Stimulated activated CD8-positive, alpha-beta memory T cell treated with anti-CD3 and anti-CD28 coated beads, Interleukin-7, amount 100 ng/mL, for 1 hour (primary cell): ENCODE measurements at places on chromosomes 11 and 22.

GRCh38 chr22:38674888-38675287 is 6.9 kb upstream of the TOMM22 start:
- DNase-seq, result no peak

DNA sequence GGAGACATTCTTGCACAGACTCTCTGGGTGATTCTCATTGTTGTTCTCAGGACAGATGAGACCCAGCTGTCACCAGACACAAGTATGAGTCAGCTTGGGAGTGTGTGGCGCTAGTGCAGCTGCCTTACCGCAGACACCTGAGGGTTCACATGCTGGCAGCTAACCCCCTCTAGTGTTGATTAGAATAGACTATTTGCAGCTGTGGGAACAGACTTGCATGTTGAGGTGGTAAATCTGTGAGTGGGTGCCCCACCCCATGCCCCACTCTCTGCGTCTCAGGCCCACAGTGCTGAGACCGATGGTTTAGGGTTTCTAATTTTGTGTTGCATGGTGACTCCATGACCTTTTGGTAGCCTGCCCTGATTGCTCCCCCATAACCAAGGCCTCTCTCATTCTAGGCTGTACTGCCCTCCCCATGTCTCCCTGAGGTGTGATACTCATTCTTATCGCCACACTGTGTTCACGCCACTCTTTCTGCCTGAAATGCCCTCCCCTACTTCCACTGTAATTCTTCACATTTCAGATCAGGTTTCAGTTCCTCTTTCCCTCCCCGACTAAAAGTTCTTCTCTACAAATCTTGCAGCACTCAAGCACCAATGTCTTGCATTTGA is 73.7 kb upstream of the KIRREL3 start:
- no peak for DNase-seq

GRCh38 chr11:65323813-65324212 is 9.1 kb downstream of the CDC42EP2 start:
- DNase-seq, result no peak

DNA sequence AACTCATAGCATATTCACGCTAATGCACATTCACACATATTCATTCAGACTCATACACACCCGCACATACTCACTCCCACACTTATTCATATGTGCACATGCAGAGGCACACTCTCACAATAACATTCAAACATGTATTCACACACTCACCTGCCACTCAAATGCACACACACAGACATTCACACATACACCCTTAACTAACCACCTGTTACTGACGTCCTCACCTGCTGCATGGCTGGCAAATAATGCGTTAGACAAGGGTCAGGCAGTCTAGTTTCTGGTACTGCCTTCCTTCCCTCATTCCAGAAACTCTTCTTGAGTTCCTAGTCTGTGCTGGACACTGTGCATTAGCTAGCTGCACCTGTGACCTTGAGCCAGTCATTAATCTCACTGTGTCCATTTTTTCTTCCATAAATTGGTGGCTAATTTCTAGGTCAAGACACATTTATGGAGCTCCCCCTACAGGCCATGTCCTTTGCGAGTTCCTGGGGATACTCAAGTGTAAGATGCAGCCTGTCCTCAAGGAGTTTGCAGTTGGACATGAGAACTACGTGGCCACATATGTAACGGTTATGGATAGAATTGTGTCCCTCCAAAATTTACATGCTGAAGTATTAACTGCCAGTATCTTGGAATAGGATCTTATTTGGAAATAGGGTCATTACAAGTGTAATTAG is 34.5 kb upstream of the SEZ6L start:
- DNase-seq, result no peak

DNA sequence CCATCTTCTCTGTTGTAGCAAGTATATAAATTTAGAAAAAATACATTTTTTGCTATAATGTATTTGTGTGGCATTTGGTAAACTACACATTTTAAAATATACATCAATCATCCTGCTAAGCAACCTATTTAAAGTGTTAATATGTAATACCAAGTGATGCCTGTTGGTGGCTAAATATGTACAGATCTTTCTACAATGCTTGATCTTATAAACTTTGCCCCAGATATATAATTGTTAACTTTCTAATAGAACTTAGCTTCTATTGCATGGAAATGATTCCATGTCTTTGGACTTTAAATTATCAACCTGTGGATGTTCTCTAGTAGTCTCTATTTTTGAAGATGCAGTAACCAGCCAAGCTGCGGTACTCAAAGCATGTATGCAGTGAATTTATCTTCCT is 1260.4 kb upstream of the RAG2 start:
- no peak for DNase-seq

DNA sequence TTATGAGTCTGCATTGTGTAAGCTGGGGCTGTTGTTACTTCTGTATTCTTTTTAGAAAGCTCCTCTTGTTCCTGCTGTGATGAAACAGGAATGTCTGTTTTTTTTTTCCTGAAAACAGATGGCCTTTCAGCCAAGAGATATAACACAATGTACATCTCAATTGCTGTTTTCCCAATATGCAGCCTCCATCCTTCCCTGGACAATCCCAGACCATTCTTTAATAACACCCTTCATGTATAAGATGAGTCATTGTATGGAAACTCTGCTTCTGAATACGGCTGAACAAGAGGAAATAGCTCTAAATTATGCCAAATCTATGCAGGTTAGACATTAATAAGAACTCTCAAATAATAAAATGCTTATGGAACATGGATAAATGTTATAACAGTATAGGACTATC is 60.2 kb upstream of the LRRC4C start:
- no peak for DNase-seq

- no peak for DNase-seq
Measured at GRCh38 chr22:29517215-29517908, 36.2 kb downstream of the THOC5 start.

DNA sequence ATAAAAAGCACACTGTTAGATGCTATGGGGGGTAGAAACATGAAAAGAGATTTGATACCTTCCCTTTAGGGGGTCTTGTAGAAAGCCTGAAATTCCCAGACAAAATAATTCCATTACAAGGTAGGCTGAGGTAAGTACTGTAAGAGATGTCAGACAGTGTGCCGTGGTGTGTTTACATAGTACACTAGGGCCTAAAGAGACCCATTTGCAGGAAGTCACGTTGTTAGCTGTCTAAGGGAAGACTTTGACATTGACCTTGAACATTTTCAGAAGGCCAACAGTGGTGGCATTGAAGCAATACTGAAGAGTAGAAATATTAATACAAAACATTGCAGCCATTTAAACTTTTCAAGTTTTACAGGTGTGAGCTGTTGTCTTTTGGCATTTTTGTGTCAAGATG is 30.8 kb downstream of the EXT2 start:
- DNase-seq, result no peak

DNA sequence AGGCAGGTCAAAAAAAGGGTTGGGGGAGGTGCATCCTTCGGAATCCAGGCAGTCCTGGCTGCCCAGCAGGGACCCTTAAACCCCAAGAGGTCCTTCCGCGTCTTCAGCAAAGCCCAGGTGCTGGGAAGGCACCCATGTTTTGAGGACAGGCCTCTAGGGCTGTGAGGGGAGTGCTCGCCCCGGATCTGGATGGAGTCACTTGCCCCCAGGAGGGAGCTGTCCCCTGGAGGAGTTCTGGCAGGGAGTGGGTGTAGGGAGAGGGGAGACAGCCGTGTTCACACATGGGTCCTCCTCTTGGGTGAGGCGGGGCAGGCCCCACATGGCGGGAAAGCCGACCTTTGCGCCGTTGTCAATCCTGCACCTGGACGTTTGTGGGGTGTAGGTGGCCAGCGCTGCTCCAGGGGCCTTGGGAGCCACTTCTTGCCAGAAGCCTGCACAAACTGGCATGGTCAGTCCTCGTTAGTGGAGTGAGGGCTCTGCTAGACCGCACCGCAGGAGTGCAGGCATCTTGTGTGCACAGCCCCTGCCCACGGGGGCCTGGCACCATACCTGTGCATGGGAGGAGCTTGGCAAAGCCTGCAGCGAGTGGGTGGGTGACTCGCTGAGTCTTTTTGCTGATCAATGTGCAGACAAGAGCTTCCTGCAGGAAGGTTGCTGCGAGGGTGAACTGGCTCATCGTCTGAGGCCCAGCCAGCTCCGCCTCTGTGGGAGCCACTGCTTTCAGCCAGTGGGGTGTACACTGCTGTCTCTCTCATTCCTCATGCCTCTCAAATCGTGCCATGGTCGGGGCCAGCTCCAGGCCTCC is 16.0 kb downstream of the PPIL2 start:
- no peak for DNase-seq

GRCh38 chr11:28243061-28243460 is 134.9 kb downstream of the METTL15 start:
- no peak for DNase-seq

GRCh38 chr11:14975252-14975587 is 3.1 kb upstream of the CALCA start:
- DNase-seq, result no peak

DNA sequence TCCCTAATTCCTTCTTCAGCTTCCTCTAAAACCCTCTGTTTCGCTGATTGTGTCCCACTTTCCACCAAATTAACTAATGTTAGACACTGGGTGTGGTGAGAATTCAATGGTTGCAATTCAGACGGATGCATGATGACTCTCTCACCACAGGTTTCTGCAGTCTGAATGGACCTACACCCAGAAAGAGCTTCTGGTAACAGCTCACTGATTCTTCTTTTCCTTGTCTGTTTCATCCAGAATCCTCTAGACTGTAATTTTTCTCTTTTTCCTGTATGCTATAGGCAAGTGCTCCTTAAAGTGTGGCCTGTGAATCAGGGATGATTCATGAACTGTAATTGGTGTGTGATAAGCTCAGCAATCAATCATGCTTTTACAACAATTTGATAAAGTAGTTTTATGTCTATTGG is 18.1 kb downstream of the MMP10 start:
- no peak for DNase-seq

- no peak for DNase-seq
Measured at GRCh38 chr11:112797648-112798293, 163.4 kb upstream of the NCAM1 start.

DNA sequence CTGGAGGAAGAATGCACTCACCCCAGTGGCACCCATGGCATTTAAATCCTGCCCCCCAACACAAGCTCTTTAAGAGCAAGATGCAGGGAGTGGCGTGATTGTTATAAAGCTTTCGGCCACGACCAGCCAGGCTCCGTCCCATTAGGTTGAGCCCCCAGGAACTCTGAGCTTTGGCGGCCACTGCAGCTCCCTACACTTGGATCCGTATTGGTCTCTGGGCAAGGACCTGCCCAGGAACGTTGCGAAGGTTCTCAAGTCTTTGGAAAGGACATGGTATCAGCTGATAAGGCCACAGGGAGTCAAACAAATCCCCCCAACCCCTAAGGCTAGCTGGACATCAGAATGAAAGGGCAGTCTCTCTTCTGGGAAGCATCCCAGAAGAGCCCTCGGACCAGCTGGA is 9.3 kb upstream of the VPS37C start:
- no peak for DNase-seq

DNA sequence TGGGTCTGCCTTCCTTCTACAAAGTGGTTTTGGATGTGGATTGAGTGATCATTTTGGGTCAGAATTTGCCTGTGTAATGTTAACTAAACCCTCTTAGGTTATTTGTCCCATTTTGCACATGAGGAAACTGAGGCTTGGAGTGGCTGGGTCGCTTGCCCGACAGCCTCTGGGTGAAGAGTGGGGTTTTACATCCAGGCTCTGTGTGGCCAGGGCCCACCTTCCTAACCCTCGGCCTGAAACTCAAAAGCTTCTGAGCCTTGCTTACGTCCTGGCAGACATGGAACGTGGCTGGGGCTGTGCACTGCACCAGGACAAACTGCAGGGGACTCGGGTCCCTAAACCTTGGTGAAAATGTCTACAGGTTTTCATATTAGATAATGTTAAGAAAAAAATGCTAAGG is 542.4 kb downstream of the TBC1D22A start:
- DNase-seq, result no peak

- DNase-seq, result no peak
Measured at GRCh38 chr11:86091566-86091965, 22.7 kb upstream of the PICALM start.

GRCh38 chr11:117547195-117547850 is 219.7 kb downstream of the CEP164 start:
- DNase-seq, result no peak

- DNase-seq, result no peak
Measured at GRCh38 chr22:50687829-50688228, 15.2 kb downstream of the SHANK3 start.

- no peak for DNase-seq
Measured at GRCh38 chr11:8221917-8222495, 41.7 kb downstream of the LMO1 start.

GRCh38 chr11:129968591-129969419 is 33.8 kb downstream of the PRDM10 start:
- DNase-seq, result no peak

DNA sequence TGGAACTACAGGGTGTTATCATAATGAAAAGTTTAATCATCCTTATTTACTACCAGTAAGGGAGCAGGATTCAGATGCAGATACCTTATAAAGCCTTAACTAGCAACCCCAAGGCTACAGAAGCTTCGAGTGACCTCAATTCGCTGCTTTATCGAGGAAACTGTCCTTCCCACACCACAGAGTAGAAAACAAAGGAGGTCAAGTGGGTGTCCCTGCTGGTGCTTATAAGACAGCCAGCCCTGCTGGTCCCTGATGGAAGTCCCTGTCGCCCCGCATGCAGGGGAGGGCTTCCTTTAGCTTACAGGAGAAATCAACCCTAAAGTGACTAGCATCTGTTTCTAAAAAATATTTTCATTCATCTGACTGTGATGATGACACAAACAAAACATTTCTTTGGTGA is 7.3 kb downstream of the MN1 start:
- DNase-seq, result no peak

DNA sequence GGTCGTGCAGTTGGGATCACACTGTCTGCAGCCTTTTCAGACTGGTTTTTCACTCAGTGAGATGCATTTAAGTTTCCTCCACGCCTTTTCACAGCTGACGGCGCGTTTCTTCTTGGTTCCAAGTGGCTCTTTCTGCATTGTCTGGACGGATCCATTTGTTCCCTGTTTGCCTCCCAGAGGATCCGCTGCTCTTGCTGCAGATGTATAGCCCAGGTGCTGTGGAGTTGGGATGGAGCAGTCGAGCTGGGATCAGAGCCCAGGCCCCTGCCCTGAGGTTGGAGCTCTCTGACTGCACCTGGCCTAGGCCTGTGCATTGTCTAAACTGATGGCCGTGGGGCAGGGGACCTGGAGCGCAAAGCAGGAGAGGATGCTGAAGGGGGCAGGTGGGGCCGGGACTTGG is 51.6 kb downstream of the PARVB start:
- no peak for DNase-seq
